Effector memory CD4-positive, alpha-beta T cell (primary cell): ENCODE measurements at places on chromosomes 3 and 15.

DNA sequence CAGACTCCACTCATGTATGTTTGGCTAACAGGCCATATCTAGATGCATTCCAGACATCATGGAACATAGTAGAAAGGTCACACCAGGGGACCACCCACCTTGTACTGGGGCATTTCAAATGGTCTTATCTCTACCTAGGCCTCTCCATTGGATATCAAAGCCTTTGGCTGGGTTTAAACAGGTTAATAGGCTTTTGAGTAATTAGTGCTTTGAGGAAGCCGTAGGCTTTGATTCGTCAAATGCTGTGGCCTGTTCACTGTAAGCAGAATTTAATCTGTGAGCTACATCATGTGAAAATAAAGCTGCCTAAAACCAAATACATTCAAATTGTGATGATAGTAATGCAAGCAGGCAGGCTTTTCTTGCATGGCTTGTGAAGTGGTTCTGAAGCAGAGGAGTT is 129.5 kb downstream of the ST8SIA2 start:
- DNase-seq = no peak

- no peak for DNase-seq
Observed at GRCh38 chr15:47971637-47972036, 149.2 kb upstream of the SLC24A5 start.

DNA sequence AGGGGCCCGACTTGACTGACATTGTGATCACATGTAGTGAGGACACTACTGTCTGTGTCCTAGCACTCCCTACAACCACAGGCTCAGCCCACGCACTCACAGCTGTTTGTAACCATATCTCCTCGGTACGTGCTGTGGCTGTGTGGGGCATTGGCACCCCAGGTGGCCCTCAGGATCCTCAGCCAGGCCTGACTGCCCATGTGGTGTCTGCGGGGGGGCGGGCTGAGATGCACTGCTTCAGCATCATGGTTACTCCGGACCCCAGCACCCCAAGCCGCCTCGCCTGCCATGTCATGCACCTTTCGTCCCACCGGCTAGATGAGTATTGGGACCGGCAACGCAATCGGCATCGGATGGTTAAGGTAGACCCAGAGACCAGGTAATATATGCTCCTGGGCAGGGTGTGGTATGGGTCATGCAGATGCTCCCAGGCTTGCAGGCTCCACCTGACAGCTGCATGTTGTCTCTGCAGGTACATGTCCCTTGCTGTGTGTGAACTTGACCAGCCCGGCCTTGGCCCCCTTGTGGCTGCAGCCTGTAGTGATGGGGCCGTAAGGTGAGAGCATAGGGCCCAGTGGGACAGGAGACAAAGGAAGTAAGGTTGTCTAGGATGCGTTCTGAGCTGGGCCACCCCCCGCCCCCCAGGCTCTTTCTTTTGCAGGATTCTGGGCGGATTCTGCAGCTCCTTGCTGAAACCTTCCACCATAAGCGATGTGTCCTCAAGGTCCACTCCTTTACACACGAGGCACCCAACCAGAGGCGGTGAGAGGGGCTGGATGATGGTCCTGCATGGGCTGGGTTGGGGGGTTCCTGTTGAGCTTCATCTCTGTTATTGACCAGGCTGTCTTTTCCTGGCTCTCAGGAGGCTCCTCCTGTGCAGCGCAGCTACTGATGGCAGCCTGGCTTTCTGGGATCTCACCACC is 4.4 kb downstream of the DALRD3 start:
- no peak for DNase-seq

DNA sequence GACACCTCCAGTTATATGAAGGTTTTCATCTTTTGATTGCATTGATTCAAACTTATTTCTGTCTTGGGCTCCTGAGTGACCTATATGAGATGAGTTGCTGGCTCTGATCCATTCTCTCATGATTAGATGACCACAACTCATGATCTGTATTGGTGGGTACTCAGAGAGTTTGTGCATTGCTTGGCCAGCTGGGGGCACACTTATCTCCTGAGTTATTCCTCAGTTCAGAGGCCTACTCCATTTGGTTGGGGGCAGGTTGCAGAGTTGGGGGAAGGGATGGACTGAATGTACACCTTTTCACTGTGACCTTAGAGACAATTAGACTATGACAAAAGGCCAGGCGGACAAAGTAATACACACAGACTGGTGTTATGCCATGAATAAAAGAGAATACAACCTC is 166.2 kb upstream of the SEMA6D start:
- no peak for DNase-seq

- no peak for DNase-seq
Observed at GRCh38 chr3:85567071-85567676, 608.4 kb downstream of the CADM2 start.

DNA sequence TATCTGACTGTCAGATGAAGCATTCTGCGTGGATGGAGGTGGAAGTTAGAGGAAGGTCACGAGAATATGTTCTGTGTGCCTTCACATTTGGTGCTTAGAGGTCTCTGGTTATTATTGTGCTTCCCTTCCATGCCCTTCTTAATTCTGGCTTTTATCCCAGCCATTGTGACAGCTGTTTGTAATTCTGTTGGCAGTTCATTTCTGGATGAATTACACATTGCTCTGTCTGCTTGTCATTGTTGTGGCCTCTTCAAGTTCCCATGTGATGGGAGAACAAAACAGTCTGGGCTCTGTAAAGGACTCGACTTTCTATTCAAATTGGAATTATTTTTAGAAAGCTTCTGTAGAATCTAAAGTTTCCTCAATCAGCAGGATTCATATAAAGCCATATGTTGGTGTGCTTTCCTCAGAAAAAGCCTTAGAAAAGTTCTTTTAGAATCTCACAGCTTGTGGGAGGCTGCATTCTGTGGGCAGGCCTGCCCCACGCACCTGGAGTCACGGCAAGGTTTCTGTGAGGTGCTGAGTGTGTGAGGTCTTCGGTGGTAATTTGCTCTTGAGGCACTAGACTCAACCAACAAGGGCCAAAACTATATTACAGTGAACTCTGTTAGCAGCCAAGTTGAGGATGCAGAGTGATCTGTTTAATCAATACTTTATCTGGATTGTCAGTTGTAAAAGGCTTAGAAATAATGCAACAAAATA is 397.4 kb upstream of the AZI2 start:
- no peak for DNase-seq

- no peak for DNase-seq
Observed at GRCh38 chr3:118688396-118688884, 346.2 kb downstream of the IGSF11 start.

DNA sequence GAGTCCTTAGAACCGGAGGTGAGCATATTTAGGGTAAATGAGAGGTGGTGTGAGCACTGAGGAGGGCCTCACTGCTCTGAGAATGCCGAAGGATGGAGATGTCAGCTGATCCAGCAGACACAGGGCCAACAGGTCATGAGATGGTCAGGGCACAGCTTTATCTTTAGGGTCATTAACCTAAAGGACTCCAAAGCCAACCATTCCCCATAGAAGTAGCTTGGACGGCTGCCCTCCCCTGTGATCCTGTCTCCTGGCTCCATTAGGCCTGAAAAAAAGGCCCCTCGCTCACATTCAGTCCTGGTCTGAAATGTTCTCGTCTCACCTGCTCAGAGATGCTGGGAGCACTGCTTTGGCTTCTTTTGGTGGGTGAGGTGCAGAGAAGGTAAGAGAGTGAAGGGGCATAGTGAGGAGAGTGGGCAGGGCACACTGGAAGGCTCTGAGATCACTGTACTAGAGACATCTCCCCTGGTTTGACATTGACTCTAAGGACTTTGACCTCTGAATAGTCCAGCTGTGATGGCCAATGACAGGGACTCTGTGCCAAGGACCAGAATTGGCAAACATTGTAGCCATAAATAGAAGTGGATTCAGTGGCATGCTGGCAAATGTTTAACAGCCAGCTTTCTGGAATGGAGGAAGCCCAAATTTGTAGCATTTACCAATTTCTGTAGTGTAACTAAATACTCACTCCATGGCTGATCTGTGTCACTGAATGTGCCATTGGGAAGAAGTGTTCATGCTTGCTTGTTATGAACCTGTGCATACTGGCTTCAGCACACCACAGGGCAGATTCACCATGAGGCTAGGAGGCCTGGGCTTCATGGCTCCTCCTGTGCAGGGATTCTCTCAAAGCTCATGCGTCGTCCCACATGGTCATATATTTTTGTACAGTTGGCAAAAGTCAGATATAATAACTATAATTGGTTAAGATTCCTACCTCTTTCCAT is 76.2 kb upstream of the MRPS22 start:
- DNase-seq = no peak

- no peak for DNase-seq
Observed at GRCh38 chr15:48103647-48104046, 17.1 kb upstream of the SLC24A5 start.

- DNase-seq = no peak
Observed at GRCh38 chr3:13746385-13746784, 133.5 kb downstream of the WNT7A start.

GRCh38 chr3:1962396-1963088 is 136.1 kb upstream of the CNTN4 start:
- DNase-seq = no peak

GRCh38 chr3:151299006-151299405 is 17.6 kb downstream of the GPR87 start:
- DNase-seq = no peak

- no peak for DNase-seq
Observed at GRCh38 chr3:193573403-193574191, 18.9 kb upstream of the ATP13A4 start.

GRCh38 chr15:58932710-58933280 is 684 bp downstream of the SLTM start:
- no peak for DNase-seq

DNA sequence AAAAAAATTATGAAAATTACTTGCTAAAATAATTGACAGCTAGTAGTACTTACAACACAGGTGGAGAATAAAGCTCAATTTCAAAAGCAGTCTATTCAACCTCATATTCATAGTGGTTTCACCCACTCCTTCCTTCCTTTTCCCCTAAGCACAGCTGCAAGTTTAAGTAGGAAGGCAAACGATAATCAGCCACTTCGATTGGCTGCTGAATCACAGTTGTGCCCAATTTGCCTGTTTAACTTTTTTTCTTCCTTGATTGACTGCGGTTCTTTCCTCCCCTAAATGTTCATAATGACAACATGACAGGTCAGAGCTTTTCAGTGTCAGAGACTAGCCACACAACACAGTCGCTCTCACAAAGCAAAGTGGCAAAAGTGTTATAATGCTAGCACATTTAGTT is 468.0 kb upstream of the GBE1 start:
- no peak for DNase-seq
